ENCODE measurements at places on chromosomes 6 and 20.

DNA sequence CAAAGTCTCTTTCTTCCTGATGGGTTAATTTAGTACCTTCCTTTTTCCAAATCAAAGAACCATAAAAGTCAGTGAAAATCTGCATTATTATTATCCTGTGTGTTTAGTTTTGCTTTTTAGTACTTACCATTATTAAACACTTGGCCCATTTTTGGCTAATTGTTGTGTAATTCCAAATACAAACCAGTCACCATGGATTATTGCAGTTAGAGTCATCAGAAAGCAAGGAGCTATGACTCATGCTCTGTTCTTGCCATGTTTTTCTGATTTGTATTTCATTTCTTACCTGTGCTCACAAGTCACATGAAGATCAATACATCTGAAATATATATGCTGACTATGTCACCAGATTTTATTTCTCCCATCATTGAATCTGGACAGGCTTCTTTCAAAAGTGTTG is 31.3 kb downstream of the SLC22A3 start:
- no peak for DNase-seq

- no peak for DNase-seq
Measured at GRCh38 chr6:114588726-114589125, 245.9 kb upstream of the HS3ST5 start.

DNA sequence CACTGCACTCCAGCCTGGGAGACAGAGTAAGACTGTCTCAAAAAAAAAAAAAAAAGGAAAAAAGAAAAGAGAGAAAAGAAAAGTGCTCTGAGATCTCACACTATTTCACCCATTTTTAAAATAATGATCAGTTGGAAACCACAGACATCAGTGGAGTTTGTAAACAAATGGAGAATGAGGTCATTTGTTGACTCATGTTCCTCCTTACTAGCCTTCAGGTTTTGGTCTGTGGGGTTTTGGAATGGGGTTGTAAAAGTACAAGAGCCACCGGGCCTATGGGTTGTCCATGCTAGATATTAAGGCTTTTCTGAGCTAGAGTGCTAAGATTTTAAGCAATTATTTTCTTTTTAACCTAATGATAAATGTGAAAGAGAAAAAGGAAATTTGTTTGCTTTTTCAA is 104.4 kb upstream of the PRL start:
- DNase-seq, result no peak

DNA sequence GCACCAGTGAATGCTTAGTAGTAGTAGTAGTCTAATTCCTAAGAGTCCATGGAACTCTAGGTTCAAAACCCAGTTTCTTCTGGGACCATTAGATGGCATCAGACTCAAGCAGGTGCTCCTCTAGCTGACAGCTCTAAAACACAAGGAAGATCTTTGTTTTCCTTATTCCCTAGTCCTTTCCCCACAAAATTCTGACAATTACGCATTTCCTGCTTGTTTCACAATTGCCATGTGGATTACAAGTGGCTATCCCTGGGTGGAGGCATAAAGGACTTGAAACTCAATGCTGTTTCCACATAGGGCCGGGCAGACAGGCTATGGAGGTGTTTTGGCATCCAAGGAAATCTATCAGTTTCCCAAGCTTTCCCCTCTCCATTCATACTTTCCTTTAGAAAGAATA is 9.2 kb upstream of the HLA-DOB start:
- no peak for DNase-seq

DNA sequence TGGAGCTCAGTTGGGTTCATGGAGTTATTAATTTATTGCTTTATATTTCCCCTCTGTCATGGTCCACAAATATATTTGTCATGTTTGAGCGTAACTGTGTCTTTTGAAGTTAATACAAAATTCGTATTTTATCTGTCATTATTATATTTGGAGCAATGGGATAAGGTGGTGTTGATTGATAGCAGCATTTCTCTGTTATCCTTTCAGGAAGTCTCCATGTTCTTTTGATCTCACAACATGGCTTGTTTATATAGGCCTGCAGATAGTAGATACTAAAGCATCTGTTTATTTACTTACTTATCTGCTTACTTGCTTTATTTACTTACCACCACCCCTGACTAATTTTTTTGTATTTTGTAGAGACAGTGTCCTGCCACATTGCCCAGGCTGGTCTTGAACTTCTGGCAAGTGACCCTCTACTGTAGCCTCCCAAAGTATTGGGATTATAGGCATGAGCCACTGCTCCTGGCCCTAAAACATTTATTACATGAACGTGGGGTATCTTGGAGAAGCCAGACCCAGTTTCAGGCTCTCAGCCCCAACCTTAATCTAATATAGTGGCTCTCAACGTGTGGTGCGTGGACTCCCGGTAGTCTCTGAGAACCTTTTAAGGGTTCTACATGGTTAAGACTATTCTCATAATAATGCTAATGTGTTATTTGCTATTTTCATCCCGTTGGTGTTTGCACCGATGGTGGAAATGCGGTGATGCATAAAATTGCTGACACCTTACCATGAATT is 104.2 kb downstream of the NCOA3 start:
- DNase-seq, result no peak

DNA sequence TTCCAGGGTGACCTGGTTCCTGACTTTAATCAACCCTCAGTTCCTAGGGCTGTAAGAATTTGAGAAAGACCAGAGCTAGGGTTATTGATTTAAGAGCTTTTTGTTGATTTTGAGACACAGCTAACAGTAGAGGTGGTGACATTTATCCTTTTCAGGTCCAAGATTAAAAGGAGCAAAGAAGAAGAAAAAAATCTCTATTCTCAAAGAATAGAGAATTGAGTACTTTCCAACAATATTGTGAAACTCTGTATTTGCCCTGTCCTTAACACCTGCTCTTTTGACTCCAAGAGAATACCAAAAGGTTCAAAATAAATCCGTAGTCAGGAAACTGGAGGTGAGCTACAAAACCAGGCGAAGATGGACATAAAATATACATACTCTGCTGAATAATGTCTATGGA is 7.3 kb downstream of the PAQR8 start:
- DNase-seq, result no peak

GRCh38 chr6:43914272-43915147 is 144.5 kb downstream of the VEGFA start:
- DNase-seq, result no peak

DNA sequence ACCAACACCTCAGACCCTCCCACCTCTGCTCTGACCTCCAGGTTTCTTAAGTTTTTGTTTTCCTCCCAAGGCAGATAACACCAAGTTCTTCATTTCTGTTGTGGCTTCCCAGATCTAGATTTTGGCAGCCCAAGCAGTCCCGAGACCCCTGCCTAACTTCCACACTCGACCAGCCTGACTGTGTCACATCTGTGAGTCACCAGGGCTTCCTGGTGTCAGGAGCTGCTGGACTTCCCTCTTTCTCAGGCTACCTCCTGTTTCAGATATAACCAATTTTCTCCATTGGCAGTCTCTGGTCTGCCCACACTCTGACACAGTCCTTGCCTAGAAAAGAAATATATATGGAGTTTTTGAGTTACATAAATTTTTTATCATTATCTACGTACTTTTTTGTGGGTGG is 46.1 kb upstream of the CCN6 start:
- DNase-seq, result no peak

Measured in D721Med (cell line).